ENCODE measurements at places on chromosomes 7 and 10. TPM values are rescaled to one million over a fixed set of nuclear protein-coding genes. Genes with fewer than 3 reads are reported as not detected.

- no peak overlapping the region for H3K27ac ChIP-seq
- H3K4me3 ChIP-seq: no peak overlapping the region
- no peaks in the 10 kb centered on the region for H3K4me1 ChIP-seq
- H3K36me3 ChIP-seq: peaks cover 10% of the 10 kb centered on the region
- no peaks in the 10 kb centered on the region for H3K27me3 ChIP-seq
Observed at GRCh38 chr7:129299889-129300288, 75.1 kb downstream of the AHCYL2 start.

DNA sequence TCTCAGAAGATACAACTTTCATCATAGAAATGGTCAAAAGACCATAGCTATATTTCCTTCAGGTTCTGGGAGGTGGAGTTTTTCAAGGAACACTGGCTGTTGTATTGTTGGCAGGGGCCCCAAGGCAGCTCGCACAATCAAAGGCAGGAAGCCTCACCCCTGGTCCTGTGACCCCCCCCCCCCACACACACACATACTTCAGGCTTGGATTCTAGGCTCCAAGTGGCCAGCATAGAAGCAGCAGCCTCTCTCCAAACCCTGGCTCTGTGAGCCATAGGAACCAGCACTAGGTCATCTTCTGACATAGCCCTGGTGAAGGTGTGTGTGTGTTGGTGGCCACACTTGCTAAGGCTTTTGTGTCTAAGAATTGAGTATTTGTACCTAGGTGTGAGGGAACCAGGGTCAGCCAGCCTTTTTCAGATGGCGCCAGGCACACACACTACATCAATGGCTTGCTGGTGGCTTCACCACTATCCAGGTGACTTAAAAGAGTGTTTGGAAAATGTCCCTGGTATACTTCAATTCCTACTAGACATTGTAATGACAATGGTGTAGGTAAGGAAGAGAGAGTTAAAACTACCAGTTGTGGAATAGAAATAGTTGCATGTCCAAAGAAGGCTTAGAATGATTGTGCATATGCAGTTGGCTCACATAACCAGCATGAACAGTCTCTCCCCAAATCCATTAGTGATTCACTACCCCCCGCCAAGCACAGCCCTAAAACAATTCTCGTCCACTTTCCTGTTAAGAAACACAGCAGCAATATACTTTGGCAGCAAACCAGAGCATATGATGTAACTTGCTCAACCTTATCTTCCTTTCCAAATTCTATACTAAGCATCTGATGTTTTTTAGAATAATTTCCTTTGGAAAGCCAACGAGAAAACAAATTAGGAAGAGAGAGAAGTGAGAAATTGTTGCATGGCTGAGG, 91.3 kb downstream of the AVL9 start:
- DNase-seq: no peak
- H3K27ac ChIP-seq: no peak overlapping the region
- peaks cover 45% of the 10 kb centered on the region for H3K36me3 ChIP-seq
- H3K4me1 ChIP-seq: peaks cover 43% of the 10 kb centered on the region
- no peak overlapping the region for H3K4me3 ChIP-seq

DNA sequence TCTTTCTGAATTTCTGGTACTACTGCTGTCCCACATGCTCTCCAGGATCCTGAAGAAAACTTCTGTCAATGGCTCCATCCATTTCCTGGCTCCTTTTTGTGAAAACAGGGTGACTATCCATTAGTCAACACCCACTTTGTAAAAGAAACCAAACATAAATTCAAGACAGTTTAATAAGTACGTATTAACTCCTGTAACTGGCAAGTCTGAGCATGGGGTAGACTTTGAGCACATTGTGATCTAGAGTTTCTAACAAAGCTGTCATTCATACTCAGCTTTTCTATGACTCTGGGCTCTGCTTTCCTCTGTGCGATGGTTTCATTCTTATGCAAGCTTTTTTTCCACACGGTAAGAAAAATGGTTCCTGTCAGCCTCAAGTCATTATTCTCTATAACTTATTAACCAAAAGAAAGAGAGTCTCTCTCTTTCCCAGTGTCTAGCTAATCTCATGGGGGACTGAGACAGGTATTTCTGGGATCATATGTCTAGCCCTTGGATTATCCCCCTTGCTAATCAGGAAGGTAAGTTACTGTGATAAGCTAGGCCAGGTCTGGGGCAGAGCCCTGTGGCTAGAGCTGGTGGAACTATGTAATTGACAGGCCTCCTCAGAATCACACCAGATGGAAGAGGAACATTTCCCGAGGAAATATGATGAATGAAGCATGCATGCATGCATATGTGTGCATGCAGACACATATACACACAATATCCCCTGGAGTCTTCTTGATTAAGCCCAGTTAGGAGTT, 98.5 kb downstream of the GNAI1 start:
- H3K4me3 ChIP-seq: no peak overlapping the region
- H3K36me3 ChIP-seq: no peaks in the 10 kb centered on the region
- H3K27me3 ChIP-seq: no peaks in the 10 kb centered on the region
- no peak for DNase-seq

- peaks cover 8% of the 10 kb centered on the region for H3K27me3 ChIP-seq
- no peaks in the 10 kb centered on the region for H3K4me1 ChIP-seq
- no peak overlapping the region for H3K4me3 ChIP-seq
Observed at GRCh38 chr10:17528306-17528862, 74.0 kb upstream of the ST8SIA6 start.

- H3K27ac ChIP-seq: peak overlapping the region; percentile 71
- H3K27me3 ChIP-seq: no peaks in the 10 kb centered on the region
- H3K36me3 ChIP-seq: peaks cover 8% of the 10 kb centered on the region
- no peak for DNase-seq
Observed at GRCh38 chr10:110528224-110528996, 30.7 kb downstream of the DUSP5 start.

Gene GATA3
- total RNA-seq: 83.4 TPM

Gene GPR146
- 2.1 TPM for total RNA-seq

Data from activated CD8-positive, alpha-beta memory T cell treated with anti-CD3 and anti-CD28 coated beads, Interleukin-2, amount 10 ng/mL, durations not matched to agents 7 days and 5 days (primary cell).